ENCODE measurements at places on chromosomes 4 and X.

GRCh38 chr4:28488021-28488420, 1627.4 kb downstream of the STIM2 start:
- no peak for DNase-seq

GRCh38 chr4:70399319-70399718, 1.6 kb downstream of the OPRPN start:
- no peak for DNase-seq

- DNase-seq: no peak
Observed at GRCh38 chrX:13688384-13688957, 457 bp upstream of the RAB9A start.

- no peak for DNase-seq
Observed at GRCh38 chrX:154321152-154321551, 25.6 kb downstream of the TKTL1 start.

DNA sequence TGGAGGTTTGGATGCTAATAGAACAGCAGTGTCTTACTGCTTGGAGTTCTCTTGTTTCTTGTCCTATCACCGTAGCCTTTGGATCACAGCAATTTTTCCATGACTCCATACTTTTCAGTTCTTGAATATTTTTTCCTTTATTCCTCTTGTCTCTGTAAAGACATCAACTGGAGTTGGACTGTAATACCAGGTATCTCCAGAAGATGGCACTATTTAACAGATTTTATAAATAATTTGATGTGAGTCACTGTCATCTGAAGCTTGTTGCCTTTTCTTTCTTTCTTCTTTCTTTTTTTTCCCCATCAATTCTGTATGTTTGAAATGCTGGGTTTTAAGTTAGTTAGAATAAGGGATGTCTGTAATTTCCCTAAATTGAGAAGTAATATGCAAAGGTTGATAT, 24.1 kb downstream of the HPRT1 start:
- DNase-seq: no peak

GRCh38 chr4:145545031-145545430, 63.4 kb downstream of the SMAD1 start:
- DNase-seq: no peak

- no peak for DNase-seq
Observed at GRCh38 chrX:104330966-104331365, 76.2 kb upstream of the ESX1 start.

GRCh38 chr4:188015025-188015940, 19.7 kb downstream of the ZFP42 start:
- DNase-seq: no peak

GRCh38 chr4:150259861-150260567, 181.8 kb downstream of the DCLK2 start:
- DNase-seq: no peak

DNA sequence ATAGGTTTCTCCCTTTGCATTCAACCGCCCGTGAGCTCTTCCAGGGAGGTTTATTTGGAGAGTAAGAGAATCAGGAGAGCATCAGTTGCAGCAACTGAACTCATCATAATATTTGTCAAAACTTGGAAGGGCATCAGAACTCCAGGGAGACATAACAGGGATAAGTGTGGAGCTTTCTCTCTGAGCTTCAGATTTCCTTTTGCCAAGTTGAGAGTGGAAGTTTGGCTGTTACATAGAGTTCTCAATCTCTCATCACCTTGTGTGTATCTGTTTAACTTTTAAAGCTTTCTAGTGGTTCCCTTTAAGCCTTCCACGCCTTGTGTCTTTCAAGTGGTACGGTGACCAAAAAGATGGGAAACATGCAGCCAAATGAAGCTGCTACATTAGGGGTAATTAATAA, 18.8 kb downstream of the BMP3 start:
- no peak for DNase-seq

DNA sequence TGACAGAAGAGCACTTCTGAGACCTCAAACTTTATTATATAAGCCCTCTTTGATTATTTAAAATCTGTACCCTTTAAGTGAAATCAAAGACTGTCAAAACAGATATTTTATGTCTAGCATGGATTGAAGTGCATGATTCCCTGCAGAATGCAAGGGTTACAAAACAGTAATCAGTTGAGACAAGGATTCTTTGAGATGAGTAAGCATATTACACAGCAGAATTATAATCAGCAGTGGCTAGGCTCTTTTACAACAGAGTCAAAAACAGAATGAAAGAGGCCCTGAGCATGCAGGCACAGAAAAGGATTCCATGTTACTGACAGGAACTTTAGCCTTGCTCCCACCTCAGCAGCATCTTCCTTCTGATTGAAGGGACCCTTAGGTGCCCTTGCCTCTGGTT, 487.9 kb upstream of the GALNT7 start:
- DNase-seq: no peak

- no peak for DNase-seq
Observed at GRCh38 chr4:84324303-84325245, 174.5 kb downstream of the NKX6-1 start.

All from coronary artery (tissue), 2 donors.